Ammon's horn (tissue), 1 donor: ENCODE measurements at places on chromosomes 7 and 10.

GRCh38 chr7:129443612-129444011 is 9.4 kb downstream of the STRIP2 start:
- DNase-seq = peak; percentile 8

- peak; percentile 58 for DNase-seq
These were observed 174.8 kb downstream of the KIAA1217 start for GRCh38 chr10:24383681-24384106.

GRCh38 chr10:123038782-123039631 is 30.2 kb downstream of the ACADSB start:
- DNase-seq = no peak

GRCh38 chr7:157021871-157022680 is 11.6 kb upstream of the MNX1 start:
- no peak for DNase-seq

DNA sequence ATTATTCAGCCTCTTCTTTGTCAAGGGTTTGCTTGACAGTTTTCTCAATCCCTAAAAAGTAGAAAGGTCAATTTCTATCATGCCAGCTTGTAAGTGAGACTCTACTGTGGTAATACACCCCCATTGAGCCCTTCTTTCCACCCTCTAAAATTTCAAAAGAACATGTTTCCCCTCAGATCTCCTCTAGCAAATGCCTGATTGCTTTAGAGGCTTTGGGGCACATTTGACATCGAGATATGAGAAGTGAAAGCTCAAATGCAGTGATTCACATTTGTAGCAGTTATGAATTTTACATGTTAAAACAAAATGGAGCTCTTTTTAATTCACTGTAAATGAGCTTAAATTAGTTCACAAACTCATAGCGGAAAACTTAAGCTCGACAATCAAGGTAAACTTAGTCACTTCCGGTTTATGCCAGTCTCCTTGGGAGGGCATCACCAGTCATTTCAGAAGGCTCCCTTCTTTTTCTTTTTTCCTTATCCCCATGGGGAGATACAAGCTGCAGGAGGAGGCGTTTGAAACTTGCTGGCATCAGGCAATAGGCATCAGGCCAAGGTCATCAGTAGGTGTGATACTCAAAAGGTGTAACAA is 55.3 kb upstream of the ADO start:
- no peak for DNase-seq

- no peak for DNase-seq
These were observed 565.2 kb downstream of the KCNMA1 start for GRCh38 chr10:77072361-77072835.

DNA sequence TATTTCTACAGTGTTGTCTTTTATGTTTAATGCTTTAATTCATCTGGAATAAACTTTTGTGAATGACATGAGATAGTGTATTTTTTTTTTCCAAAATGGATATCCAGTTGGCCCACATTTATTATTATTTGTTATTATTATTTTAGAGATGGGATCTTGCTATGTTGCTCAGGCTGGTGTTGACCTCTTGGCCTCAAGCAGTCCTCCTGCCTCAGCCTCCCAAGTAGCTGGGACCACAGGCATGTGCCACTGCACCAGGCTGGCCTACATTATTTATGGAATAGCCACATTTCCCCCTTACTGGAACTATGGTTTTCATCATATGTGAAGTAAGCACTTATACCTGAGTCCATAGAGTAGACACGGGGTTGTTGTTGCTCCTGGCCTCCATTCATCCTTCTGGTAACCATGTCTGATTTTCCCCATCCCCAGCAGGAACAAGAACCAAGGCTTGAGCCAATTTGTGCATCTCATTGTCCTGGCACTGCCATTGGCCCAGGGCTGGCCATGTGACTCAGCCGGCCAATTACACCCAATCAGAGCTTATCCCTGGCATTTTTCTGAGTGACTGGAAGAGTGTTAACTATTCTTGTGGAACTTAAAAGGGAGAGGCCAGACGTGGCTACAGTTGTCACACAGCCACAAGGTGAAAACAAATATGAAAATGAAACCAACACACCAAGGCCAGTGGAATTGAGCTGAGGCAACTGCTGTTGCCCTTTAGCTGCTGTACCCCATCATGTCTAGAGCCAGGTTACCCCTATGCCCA is 23.1 kb downstream of the PRF1 start:
- DNase-seq = no peak

DNA sequence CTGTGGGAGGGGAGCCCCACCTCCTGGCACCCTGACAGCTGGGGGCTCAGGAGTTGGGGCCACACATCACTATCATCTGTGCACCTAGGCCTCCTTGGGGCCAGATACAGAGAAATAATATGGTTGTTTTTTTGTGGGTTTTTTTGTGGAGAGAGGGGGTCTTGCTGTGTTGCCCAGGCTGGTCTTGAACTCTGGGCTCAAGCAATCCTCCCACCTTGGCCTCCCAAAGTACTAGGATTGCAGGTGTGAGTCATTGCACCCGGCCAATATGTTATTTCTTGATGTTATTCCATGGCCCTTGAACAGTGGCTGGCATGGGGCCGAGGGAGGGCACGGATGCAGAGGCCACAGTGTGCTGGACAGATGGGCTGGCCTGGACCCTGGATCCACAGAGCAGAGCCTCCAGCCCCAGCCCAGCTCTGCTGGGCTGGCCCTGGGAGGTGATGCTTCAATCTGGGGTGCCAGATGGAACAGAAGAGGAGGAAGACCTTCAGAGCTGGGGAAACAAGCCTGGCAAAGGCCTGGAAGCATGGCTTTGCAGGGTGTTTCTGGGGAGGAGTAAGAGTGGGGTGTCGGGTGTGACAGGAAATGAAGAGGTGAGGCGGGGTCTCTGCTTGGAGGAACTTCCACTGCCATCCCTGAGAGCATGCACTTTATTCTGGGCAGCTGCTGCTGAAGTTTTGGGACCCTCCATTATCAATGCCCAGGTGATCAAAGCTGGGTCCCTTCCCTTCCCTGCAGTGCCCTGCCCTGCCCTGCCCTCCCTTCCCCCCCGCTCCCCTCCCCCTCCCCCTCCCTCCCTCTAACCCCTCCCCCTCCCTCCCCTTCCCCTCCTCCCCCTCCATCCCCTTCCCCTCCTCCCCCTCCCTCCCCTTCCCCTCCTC is 3.7 kb upstream of the FZD9 start:
- no peak for DNase-seq

- DNase-seq = no peak
These were observed 19.2 kb upstream of the ZNF32 start for GRCh38 chr10:43667761-43668386.

- DNase-seq = no peak
These were observed 30.4 kb downstream of the VPS50 start for GRCh38 chr7:93262535-93262934.

DNA sequence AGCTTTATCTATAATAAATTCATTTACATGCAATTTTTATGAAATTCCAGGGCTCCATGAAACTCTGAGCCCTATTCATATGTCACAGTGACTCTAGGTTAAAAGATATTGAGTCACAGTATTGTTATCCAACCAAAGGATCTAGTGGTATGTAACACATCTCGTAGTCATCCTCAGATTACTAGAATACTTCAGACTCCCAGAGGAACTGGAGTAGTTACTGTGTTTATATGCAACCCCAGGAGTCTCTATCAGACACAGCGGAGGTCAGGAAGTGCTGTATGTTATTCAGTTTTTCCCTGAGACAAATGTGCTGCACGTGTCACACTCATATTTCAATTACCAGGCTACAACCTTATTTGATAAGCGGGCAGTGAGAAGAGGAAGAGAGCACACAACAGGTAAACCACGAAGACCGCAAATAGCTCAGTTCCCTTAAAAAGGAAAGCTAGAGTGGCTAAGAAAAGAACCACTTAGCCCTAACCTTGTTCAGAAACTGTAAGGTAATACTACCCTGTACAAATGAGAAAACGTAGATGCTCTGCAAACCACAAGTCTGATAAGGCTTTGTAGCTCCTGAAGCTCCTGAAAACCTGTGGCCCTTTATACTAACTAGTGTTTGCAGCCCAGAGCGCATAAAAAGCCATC is 114.0 kb upstream of the CNTNAP2 start:
- DNase-seq = no peak

DNA sequence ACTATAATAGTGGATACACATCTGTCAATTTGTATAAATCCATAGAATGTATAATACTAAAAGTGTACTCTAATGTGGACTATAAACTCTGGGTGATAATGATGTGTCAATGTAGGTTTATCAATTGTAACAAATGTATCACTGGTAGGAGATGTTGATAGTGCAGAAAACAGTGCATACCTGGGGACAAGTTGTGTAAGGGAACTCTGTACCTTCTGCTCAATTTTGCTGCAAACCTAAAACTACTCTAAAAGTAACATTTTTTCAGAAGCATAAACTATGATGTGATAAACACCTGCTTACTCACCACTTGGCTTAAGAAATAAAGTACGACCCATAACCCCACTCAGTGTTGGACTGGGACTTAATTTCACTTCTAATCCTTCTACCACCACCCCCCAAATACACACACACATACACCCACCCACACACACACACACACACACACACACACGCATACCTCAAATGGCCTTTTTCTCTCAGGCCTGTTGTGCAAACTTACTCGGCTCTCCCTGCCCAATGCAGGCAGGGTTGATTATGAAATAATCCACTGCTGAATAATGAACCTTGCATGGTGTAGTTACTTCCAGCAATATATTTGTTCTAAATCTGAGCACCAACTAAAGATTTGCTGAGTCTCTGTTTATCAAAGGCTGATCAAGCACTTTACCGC is 154.1 kb upstream of the KMT2E start:
- DNase-seq = no peak

- DNase-seq = no peak
These were observed 12.8 kb downstream of the ZMIZ2 start for GRCh38 chr7:44761207-44762161.

DNA sequence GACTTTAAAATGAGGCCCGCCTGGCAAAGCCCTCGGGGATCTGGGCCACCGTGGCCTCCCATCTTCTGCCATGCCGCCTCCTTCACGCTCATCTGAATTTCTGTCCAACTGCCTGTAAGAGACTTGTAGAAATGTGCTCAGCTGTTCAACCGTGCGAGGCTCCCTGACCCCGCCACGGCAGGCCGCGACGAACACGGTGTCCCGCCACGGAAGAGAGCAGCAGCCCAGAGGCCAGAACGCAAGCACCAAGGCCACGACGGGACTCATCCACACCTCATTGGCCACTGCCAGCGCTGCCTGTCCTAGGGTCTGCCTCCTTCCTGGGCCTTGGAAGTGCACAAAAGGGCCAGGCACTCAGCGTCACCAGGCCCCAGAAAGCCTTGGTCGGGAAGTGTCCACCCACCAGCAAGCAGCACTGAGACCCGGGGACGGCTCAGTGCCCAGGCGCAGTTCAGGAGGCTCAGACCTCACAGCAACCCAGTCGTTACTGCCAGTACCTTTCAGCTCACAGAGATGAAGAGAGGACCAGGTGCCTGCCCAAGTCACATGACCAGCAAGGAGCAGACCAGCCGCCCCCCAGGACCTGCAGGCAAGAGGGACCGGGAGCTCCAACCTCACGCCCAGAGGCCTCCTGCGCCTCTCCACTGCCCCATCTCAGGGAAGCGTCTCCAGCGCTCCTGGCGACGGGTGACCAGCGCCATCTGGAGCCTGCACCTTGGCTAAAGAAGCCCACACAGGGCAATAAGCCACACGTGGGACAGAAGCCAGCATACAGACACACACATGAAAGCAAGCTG is 85.9 kb downstream of the MAD1L1 start:
- no peak for DNase-seq

DNA sequence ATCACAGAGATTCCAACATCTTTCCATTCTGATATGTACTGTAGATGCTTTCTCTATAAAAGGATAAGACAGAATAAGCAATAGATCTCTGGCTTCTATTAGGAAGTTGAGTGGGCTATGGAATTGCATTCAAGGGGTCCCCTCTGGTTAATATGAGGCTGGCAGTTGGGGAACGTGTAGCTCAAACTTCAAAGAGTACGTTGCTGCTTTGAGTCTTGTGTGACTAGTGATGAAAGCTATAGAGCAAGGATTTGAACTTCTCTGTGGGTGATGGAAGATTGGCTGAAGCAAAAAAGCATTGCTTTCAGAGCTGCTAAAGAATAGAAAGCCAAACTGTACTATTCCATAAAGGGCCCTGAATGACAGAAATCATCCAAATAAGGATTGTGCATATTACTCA is 6.4 kb downstream of the WEE2 start:
- no peak for DNase-seq

GRCh38 chr7:22831602-22832305 is 9.1 kb upstream of the TOMM7 start:
- DNase-seq = no peak

DNA sequence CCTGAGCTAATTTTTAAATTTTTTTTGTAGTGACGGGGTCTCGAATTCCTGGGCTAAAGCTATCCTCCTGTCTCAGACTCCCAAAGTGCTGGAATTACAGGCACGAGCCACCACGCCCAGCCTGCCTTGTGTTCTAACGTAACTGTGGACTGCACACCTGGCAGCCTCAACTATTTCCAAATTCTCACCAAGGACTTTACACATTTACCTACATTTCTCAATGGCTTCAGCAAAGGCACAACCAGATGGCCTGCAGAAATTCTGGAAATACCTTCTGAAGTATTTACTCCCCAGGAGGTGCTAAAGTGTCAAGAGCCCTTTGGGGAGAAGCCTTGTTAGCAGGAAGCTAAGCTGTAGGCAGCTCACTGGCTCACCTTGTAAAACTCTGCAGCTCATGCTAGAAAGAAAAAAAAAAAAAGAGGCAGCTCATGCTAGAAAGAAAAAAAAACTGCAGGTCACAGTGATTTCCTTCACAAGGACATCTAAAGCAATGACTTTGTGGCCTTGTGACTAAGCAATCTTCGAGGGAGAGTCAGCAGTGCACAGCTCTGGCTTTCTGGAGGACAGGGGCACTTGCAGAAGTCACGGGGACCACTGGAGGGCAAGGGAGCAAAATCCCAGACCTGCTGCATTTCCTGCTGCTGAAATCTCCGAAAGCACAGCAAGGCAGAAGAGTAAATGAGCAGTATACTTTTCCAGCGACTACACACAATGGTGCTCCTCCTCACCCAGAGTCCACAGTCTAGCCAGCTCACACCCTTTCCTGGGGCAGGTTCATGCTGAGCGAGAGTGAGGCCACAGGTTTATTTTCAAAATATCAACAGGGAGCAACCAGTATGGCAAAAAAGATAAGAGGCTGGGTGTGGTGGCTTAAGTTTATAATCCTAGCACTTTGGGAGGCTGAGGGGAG is 40.4 kb downstream of the BAIAP2L1 start:
- no peak for DNase-seq

- peak; percentile 79 for DNase-seq
These were observed 140.9 kb downstream of the ADCYAP1R1 start for GRCh38 chr7:31192986-31193385.

DNA sequence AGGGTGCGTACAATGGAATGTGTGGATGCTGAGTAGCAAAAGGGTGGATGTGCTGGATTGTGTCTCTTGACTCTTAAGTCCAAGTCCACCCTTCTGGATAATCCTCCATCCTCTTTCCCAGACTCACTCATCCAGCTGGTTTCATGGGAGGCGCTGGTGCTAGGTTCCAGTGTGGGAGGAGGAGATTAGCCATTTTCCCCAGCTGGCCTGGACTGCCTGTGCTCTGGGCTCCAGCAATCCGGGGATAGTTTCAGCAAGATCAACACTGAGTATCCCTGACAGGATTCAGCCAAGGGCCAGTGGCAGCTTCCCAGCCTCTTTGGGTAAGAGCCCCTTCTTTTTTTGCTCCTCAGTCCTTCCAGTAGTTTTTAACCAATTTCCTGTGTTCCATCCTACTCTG is 21.6 kb upstream of the TRIL start:
- DNase-seq = no peak
